PC-3 (cell line): ENCODE measurements at places on chromosomes 2 and 18.
A peak's percentile ranks its signal among the peaks of the same experiment; 100 is the strongest.

DNA sequence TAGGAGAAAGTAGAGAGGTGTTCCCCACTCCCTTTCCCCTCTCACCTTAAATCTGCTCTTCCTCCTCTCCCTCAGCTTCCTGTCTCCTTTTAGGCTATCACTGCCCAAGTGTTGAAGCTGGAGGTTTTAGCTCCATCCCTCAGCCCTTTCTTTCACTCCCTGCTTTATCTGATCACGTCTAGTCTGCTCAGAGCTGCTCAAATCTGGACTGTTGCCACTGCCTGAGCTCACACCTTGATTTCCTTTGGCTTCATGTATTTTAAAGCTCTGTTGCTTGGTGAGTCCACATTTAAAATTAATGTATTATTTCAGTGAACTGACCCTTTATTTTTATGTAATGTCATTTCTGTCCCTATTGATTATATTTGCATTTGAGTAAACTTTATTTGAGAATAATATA is 236.6 kb downstream of the PTGR3 start:
- no peak for DNase-seq

GRCh38 chr2:101356055-101356454 is 31.2 kb downstream of the CREG2 start:
- no peak for DNase-seq

DNA sequence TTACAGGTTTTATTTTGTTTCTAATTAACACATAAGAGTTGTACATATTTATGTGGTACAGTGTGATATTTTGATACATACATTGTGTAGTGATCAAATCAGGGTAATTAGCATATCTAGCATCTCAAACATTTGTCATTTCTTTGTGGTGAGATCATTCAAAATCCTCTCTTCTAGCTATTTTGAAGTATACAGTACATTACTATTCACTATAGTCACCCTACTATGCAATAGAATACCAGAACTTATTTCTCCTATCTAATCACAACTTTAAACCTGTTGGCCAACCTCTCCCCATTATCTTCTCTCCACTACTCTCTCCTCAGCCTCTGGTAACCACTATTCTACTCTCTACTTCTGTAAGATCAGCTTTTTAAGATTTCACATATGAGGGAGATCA is 325.8 kb downstream of the CYP26B1 start:
- no peak for DNase-seq

DNA sequence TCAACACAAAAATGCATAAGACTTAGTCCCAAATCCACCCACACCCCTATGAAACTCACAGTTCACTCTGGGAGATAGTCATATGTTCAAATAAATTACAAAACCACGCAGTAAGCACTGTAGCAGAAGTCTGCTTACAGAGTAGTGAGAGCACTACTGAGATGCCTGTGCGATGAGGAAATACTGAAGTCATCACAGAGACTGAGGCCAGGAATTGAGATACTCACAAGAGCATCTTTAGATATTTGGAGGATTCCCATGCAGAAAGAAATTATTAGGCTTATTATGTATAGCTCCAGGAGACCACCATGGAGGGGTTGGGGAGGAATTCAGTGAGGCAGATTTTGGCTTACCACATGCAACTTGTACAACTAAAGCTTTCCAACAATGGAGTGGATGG is 82.3 kb downstream of the ANTXR1 start:
- no peak for DNase-seq

DNA sequence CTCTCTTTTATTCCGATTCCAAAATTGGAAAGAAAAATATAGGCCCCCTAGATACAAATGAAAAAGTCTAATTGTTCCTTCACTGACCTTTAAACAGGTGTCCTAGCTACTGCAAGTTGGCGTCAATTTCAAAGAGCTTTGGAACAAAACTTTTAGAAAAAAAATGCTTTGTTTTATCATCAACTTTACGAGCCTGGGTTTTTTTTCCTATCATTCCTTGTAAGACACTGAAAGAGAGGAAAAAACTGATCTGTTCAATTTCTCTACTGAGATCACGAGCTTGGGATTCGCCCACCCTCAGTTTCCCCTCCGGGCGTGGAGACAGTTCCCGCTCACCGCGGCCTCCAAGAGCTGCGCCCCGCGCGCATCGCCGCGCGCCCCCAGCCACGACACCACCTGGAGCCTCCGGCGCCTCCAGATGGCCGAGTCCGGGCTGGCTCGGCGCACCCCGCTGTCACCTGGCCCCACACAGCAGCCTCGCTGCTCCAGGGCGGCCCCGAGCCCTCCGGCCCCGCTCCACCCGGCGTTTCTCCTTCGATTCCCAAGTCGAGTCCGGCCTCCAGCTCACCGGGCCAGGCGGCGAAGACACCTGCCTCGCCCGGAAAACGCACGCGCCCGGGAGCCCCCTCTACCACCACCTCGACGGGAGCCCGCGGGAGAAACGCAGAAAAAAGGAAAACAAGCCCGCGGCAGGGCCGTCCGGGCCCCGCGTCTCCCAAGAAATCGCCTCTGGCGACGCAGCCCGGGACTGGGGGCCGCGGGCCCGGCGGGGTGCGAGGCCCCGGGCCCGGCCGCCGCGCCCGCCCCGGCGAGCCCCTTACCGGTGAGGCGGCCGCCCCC is 656 bp downstream of the TBC1D8 start:
- peak; percentile 22 for DNase-seq

DNA sequence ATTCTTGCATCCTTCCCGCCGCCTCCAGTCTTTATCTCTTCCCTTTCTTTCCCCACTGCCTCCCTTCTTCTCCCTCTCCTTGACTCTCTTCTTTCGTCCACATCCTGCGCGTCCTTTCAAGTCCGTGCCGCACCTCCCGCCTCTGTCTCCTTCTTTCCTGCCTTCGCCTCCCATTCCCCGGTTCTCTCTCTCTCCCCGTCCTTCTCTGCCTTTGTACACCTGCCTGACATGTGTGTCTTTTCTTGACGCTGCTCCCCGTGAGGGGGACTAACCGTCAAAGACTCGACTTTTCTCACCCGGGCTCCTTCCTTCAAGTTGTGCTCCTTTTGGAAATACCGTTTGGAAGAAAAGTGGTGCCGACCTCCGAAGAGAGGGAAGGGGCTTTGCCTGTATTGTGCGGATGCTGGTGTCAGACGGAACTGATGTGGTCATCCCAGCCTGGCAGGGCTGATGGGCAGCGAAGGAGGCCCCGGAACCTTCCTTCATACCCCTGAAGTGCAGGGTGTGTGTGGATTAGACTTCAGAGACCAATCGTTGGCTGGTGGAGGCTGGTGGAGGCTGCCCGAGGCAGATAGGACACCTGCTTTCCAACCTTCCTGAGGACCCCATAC is 879 bp downstream of the TMEM178A start:
- DNase-seq, result no peak

DNA sequence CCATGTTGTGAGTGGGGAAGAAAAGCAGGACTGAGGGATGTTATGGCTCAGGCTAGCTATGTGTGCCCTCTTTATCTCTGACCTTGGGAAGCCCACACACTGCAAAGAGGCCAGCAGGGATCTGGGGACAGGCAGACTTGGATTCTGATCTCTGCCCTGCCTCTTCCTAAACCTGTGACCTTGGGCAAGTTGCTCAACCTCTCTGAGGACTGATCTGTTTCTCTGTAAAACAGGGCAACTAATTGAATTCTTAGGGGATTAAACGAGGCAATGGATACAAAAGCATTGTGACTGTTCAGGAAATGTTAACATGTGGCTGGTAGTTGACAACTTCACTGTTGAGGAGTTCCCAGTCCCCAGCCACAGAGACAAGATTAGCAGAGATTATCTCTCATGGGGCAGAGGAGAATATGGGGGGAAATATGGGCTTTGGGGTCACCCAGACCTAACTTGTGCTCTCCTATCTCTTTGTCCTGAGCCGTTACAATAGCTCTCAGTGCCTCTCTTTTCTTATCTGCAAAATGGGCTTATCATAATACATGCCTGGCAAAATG is 184.7 kb upstream of the GLI2 start:
- no peak for DNase-seq
